Stimulated activated CD8-positive, alpha-beta memory T cell treated with anti-CD3 and anti-CD28 coated beads, Interleukin-2, amount 100 ng/mL, for 48 hours (primary cell): ENCODE measurements at places on chromosomes 11 and 22.

- DNase-seq = no peak
Observed at GRCh38 chr11:80846979-80847378, 1406.1 kb upstream of the TENM4 start.

- no peak for DNase-seq
Observed at GRCh38 chr11:10021563-10021962, 272.5 kb downstream of the SBF2 start.

- no peak for DNase-seq
Observed at GRCh38 chr11:69129053-69129452, 26.7 kb upstream of the SMIM38 start.

DNA sequence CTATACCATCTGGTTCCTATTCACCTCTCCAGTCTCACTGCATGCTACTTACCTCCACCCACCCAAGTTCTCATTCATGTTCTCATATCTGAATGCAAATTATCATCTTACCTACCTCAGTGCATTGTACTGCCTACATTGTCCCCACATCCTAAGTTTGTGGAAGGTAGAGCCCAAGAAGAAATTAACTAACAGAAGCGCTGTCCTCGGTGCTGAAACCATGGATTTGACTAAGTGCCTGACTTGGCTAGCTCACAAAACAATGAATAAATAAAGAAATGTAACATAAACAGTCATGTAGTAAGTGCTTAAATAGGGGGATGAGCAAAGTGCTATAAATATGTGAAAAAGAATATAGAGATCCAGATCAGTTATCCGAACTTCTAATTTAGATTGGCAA, 63.2 kb downstream of the GRIA4 start:
- DNase-seq = no peak

GRCh38 chr11:60633645-60634044, 65.8 kb upstream of the MS4A8 start:
- DNase-seq = no peak
